ENCODE measurements at places on chromosomes 6 and 20.

GRCh38 chr6:25157183-25157582 lies 122.0 kb upstream of the CARMIL1 start:
- DNase-seq, result no peak

DNA sequence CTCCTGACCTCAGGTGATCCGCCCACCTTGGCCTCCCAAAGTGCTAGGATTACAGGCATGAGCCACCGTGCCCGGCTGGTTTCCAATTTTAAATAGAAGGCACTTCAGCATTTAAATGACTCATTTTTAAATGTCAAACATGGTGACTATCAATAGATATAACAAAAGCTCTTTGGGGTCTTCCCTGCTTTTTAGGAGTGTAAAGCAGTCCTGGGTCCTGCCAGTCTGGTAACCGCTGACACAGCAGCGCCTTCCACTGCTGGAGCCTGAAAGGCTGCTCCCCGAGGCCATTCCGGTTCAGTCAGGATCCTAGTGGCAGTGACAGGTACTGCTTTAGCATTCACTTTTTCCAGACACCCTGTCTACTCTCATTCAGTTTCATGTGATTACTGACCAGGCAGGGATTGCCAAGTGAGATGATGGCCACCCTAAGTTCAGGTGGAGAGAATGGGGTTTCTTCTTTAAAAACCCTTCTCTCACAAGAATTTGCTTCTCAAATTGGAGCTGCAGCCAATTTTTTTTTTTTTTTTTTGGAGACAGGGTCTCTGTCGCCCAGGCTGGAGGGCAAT lies 5.1 kb downstream of the DIDO1 start:
- DNase-seq, result peak; percentile 66

- DNase-seq, result no peak
Measured at GRCh38 chr20:37480919-37481318, 40.1 kb upstream of the NNAT start.

- DNase-seq, result no peak
Measured at GRCh38 chr20:13213335-13213734, 7.7 kb upstream of the ISM1 start.

GRCh38 chr6:18362058-18362561 lies 25.0 kb upstream of the RNF144B start:
- peak; percentile 44 for DNase-seq

- no peak for DNase-seq
Measured at GRCh38 chr20:61629602-61630390, 377.7 kb downstream of the CDH4 start.

DNA sequence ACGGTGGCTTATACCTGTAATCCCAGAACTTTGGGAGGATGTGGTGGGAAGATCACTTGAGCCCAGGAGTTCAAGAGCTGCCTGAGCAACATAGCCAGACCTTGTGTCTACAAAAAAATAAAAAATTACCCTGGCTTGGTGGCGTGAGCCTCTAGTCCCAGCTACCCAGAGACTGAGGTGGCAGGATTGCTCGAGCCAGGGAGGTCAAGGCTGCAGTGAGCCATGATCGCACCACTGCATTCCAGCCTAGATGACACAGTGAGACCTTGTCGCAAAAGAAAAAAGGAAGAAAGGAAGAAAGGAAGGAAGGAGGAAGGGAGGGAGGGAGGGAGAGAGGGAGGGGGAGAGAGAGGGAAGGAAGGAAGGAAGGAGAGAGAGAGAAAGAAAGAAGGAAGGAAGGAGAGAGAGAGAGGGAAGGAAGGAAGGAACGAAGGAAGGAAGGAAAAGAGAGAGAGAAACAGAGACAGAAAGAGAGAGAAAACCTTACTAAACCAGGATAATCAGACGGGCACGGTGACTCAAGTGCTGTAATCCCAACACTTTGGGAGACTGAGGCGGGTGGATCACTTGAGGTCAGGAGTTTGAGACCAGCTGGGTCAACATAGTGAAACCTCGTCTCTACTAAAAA lies 10.9 kb upstream of the PNRC1 start:
- no peak for DNase-seq

DNA sequence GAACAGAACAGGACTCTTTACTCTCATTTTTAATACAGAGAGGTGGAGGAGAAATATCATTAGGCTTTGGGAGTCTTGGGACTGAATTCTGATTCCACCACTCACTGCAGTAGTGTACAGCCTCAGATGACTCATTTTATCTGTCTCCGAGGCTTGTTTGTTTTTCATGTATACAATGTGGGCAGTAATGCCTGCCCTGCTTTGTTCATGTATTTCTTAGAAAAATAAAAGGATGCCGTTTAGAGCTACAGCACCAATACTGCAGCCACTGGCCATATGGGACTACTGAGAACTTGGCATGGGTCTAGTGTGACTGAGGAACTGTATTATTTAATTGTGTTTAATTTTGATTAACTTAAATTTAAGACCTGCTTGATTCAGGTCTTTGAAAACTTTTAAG lies 41.2 kb upstream of the JAG1 start:
- no peak for DNase-seq

GRCh38 chr6:40626886-40627285 lies 39.7 kb upstream of the LRFN2 start:
- no peak for DNase-seq

DNA sequence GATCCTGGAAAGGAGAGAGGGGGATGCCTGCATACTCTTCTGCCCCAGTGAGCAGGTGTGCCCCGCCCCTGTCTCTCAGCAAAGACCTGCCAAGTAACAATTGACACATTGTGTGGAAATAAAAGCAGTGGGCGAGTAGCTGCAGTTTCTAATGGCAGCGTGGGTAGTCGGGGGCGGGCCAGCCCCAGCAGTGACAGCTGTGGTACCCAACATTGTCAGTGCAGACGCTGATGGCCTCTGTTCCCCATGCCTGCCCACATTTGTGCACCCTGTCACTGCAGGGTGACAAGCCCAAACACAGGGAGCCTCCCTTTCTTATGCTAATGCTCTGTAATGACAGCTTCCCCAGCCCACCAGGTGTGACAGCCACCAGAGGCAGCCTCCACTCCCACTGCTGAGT lies 491.7 kb downstream of the DHX35 start:
- no peak for DNase-seq

- no peak for DNase-seq
Measured at GRCh38 chr6:167146977-167147376, 10.8 kb downstream of the GPR31 start.

GRCh38 chr20:9794831-9795230 lies 44.0 kb downstream of the PAK5 start:
- DNase-seq, result no peak

GRCh38 chr20:49753133-49753532 lies 39.5 kb upstream of the B4GALT5 start:
- no peak for DNase-seq

DNA sequence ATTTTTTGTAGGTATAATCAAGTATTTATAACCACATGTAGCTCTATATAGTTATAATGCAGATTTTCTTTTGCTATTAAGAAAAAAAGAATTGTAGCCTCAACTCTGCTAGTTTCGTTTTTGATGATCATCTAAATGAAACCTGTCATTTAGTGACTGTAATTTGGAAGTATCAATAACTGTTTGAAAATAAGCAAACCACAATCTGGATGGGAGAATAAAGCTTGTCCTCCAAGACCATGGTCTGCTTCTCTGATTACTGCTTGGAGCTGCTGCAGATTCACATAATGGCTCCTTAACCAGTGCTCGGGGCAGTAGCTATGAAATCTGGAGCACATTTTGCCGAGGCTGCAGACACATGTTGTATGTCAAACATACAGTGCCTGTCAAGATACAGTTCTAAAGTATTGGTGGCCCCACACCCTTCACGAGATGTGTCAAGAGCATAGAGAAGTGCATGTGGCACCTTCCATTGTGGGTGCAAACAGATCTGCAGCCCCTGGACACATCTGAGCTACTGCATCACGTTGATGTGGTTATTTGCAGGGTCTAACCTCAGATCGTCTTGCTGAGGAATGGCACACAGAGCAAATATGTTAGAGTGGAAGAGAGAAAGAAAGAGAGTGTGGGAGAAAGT lies 255.7 kb upstream of the SUPT3H start:
- no peak for DNase-seq

GRCh38 chr6:170294813-170295509 lies 4.1 kb upstream of the DLL1 start:
- DNase-seq, result no peak

GRCh38 chr6:100881707-100882040 lies 545 bp upstream of the ASCC3 start:
- DNase-seq, result peak; percentile 2

- DNase-seq, result peak; percentile 94
Measured at GRCh38 chr6:154675602-154676088, 57.6 kb upstream of the SCAF8 start.

DNA sequence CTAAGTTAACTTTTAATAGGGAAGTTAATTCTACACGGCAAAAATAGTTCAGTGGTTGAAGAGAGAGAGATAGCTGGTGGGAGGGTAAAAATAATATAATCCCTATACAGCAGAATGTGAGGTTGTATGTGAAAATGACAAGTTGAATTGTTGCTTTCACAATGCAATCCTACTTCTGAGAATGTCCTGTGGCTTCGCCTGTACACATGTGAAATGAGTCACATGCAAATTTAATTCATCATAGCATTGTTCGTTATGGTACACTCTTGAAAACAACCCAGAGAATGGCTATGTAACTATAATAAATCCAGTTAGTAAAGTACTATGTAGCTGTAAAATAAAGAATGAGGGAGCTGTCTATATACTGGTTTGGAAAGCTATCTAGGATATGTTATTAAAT lies 46.0 kb upstream of the HINT3 start:
- DNase-seq, result peak; percentile 78

DNA sequence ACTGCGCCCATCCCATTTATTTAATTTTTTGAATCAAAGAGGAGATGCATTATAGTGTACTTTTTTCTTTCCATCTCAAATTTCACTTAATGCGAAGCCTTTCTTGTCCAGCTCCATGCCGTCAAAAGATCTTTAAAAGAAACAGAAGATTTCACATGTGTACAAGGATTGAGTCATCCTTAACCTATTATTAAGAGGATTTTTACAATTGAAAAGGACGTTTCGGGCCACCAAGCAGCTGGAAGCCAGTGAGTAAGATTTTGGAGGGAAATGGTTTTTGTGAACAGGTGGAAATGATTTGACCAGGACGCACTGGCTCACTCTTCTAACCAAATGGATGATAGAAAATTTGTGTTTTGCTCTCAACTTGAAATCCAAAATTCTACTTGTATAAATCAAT lies 15.1 kb upstream of the CCDC170 start:
- no peak for DNase-seq
